Dermis blood vessel endothelial cell (primary cell): ENCODE measurements at places on chromosomes 11 and 22.

- no peak for DNase-seq
Measured at GRCh38 chr22:41284465-41284864, 1.5 kb downstream of the RANGAP1 start.

GRCh38 chr11:67027483-67027930 lies 4.6 kb downstream of the SYT12 start:
- no peak for DNase-seq

- no peak for DNase-seq
Measured at GRCh38 chr11:8333376-8333775, 69.7 kb upstream of the LMO1 start.

GRCh38 chr11:69954756-69955155 lies 123.4 kb upstream of the ANO1 start:
- no peak for DNase-seq

DNA sequence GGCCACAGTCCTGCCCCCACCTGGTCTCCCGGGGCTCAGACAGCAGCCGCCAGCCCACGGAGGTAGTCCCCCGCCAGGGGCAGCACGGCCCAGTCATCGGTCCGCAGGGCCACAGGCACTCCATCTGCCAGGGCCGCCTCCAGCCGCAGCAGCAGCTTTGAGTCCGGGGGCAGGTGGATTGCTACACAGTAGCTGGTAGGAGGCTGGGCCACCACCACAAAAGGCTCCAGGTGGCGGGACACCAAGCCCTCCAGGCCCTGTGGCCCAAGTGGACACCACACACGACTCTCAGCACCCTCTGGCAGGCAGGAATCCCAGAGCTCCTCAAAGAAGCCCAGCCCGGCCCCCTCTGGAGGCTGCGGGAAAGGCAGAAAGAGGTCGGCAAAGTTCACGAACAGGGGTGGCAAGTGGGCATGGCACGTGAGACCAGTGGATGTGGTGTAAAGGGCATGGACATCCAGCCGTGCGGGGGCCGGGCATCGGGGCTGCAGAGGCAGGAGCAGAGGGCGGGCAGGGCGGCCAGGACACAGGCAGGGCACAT lies 2.9 kb downstream of the AP5B1 start:
- no peak for DNase-seq

- peak; percentile 37 for DNase-seq
Measured at GRCh38 chr11:100949443-100949842, 180.2 kb downstream of the PGR start.

- no peak for DNase-seq
Measured at GRCh38 chr22:30432096-30432495, 6.5 kb downstream of the MTFP1 start.

- DNase-seq: no peak
Measured at GRCh38 chr11:102006835-102007566, 40.2 kb upstream of the CFAP300 start.

DNA sequence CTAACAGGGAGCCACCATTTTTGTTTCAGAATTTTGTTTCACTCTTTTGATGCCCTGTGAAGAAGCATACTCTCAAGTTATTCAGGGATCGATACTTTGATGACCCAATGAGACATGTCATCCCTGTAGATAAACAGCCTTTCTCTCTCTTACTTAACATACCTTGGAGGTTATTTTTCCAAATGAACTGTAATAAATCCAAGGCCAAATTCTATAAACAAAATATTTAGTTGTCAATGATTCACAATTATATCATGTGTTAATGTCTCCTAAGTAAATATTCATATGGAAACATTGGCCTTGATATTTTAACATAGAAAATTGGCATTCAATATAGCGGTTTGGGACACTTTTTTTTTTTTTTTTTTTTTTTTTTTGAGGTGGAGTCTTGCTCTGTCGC lies 97.5 kb downstream of the LUZP2 start:
- no peak for DNase-seq

GRCh38 chr11:30697032-30697431 lies 110.9 kb upstream of the MPPED2 start:
- no peak for DNase-seq

DNA sequence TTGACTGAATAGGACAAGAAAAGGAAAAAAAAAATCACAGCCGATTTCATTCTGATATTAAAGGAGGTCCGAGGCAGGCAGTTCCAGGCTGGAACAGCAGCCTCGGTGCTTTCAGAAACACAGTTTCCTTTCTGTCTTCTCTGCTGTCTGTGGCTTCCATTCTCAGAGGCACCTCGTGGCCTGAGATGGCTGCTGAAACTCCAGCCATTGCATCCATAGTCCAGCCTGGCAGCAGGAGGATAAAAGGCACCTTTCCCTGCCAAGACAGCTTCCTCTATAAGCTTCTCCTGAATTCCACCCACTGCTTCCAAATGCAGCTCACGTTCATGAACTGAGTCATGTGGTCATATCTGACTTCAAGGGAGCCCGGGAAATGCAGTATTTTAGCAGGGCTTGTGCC lies 390.5 kb downstream of the TBC1D22A start:
- DNase-seq: no peak

GRCh38 chr22:29217827-29218757 lies 12.4 kb downstream of the EMID1 start:
- no peak for DNase-seq
